ENCODE measurements at places on chromosomes 5 and 9. TPM values are rescaled to one million over a fixed set of nuclear protein-coding genes. Genes with fewer than 3 reads are reported as not detected.

DNA sequence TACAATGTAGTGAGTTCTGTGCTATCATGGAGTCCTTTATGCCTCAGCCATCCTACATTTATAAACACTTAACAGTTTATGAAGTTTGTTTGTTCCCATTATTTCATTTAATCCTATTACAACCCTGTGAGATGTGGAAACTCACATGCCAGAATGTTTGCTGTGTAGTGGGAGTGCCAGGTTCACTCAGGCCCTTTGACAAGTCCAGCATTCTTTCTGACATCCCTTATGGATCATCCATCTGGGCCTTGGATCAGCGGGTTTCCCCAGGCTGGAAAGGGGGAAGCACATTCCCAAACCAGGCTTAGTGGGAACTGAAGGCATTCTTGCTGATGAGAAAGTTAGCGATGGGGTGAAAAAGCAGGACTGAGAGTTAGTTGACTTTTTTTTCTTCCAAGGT is 128.1 kb upstream of the OTULINL start:
- no peaks in the 10 kb centered on the region for H3K27me3 ChIP-seq
- H3K4me1 ChIP-seq = peaks cover 50% of the 10 kb centered on the region
- H3K4me3 ChIP-seq = no peak overlapping the region

GRCh38 chr5:137696481-137696880 is 39.4 kb downstream of the KLHL3 start:
- no peaks in the 10 kb centered on the region for H3K4me1 ChIP-seq
- no peaks in the 10 kb centered on the region for H3K36me3 ChIP-seq
- H3K27ac ChIP-seq = no peak overlapping the region
- no peak overlapping the region for H3K4me3 ChIP-seq

GRCh38 chr5:177405805-177406204 is 3.6 kb downstream of the F12 start:
- no peak for DNase-seq
- H3K36me3 ChIP-seq = no peaks in the 10 kb centered on the region
- no peak overlapping the region for H3K27ac ChIP-seq
- H3K4me1 ChIP-seq = 0 out of 2 replicates have a peak, but pooled peaks cover under 1% of the 10 kb centered on the region
- no peak overlapping the region for H3K4me3 ChIP-seq

- no peak overlapping the region for H3K27ac ChIP-seq
- H3K4me1 ChIP-seq = no peaks in the 10 kb centered on the region
- no peaks in the 10 kb centered on the region for H3K36me3 ChIP-seq
- no peaks in the 10 kb centered on the region for H3K27me3 ChIP-seq
These were observed 1535.3 kb downstream of the EFNA5 start for GRCh38 chr5:106135473-106135872.

GRCh38 chr5:139388198-139388821 is 1.4 kb downstream of the MZB1 start:
- DNase-seq = no peak
- H3K4me1 ChIP-seq = no peaks in the 10 kb centered on the region
- no peaks in the 10 kb centered on the region for H3K27me3 ChIP-seq
- no peak overlapping the region for H3K4me3 ChIP-seq
- H3K27ac ChIP-seq = no peak overlapping the region
- no peaks in the 10 kb centered on the region for H3K36me3 ChIP-seq

DNA sequence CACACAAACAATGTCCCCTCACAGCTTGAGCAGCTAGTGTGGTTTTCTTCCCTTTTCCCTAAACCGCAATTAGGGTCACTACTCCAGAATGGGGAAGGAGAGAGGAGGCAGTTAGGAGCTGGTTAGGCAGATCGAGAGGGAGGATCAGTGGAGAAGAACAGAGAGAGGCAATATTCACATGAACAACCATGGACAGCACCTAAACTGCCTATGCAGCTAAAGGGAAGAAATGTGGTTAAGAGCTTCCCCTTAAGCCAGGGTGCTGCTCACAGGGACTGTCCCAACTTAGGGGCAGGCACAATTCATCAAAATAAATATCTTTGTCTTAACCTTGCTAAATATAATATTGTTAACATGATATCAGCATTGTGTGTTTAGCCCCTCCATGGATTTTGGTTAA is 359.3 kb upstream of the CDH18 start:
- no peak for DNase-seq
- H3K27me3 ChIP-seq = no peaks in the 10 kb centered on the region
- H3K4me1 ChIP-seq = no peaks in the 10 kb centered on the region
- H3K4me3 ChIP-seq = no peak overlapping the region

Gene SLC4A9
- total RNA-seq = not detected

Gene SLC25A48
- total RNA-seq = not detected

Gene NCS1
- total RNA-seq = 86.2 TPM

Gene FBXL17
- total RNA-seq = 7.1 TPM

Gene PCDHGA2
- total RNA-seq = 0.71 TPM

Gene SPATA31E1
- not detected for total RNA-seq

GRCh38 chr9:122835313-122835731 is 6.9 kb upstream of the PDCL start:
- no peak overlapping the region for H3K27ac ChIP-seq
- no peaks in the 10 kb centered on the region for H3K36me3 ChIP-seq
- no peaks in the 10 kb centered on the region for H3K27me3 ChIP-seq
- no peak overlapping the region for H3K4me3 ChIP-seq

Gene TAF1L
- total RNA-seq = not detected

DNA sequence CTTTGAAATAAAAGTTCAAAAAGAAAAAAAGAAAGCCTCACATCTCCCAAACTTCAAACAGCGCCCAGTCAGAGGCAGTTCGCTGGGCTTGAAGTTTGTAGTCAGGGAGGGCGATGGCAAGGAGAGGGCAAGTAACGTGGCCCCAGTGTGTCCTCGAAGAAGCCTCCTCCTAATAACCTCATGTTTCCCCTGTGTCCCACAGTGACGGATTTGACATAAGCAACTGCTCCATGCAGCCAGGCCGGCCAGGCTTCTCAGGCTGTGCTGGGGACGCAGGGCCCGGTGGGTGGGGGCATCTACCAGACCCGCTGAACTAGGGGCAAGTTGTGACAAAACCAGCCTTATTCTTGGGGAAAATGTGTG is 172.2 kb downstream of the ERCC6L2 start:
- H3K27ac ChIP-seq = peak overlapping the region; percentile 91
- peaks cover 18% of the 10 kb centered on the region for H3K4me1 ChIP-seq
- H3K36me3 ChIP-seq = no peaks in the 10 kb centered on the region
- H3K27me3 ChIP-seq = no peaks in the 10 kb centered on the region
- H3K4me3 ChIP-seq = peak overlapping the region; percentile 58

DNA sequence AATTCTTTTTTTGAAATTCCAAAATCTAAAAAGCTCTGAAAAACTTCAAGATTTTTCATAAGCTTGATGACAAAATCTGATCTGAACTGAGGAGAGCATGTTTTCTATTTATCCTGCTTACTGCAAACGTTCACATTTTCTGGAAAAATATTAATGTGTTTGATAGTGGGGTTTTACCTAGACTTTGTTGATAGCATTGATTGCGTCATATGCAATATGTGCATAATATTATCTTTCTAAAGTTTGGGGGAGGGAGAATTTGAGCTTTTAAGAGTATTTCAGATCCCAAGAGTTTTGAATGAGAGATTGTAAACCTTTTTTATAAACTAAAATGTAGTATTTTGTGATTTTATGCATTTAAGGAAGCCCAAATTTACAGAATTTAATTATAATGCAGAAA is 62.8 kb upstream of the CDH6 start:
- H3K36me3 ChIP-seq = no peaks in the 10 kb centered on the region
- peaks cover 44% of the 10 kb centered on the region for H3K4me1 ChIP-seq
- no peak for DNase-seq
- H3K27me3 ChIP-seq = no peaks in the 10 kb centered on the region
- H3K4me3 ChIP-seq = no peak overlapping the region
- peak overlapping the region; percentile 98 for H3K27ac ChIP-seq

Gene CDC20B
- total RNA-seq = 0.02 TPM

Gene SHISAL2B
- total RNA-seq = not detected

DNA sequence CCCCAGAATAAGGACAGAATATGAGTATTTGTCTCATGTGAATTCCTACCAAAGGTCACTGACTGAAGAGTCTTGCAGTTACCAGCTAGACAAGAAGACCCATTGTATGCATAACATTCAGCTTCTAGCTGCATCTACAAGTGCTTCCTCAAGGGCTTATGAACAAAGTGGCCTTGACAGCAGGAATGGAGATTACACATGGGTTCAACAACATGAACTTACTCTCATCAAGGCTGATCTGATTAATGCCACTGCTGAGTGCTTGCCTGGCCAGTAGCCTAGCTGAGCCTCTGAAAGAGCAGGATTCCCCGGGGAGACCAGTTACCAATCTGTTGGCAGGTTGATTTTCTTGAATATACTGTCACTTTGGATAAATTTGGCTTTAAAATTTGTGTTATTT is 76.7 kb upstream of the CHD1 start:
- DNase-seq = no peak
- no peaks in the 10 kb centered on the region for H3K4me1 ChIP-seq
- H3K36me3 ChIP-seq = no peaks in the 10 kb centered on the region

Gene C5orf52
- total RNA-seq = not detected

- H3K27ac ChIP-seq = no peak overlapping the region
- no peaks in the 10 kb centered on the region for H3K36me3 ChIP-seq
- DNase-seq = no peak
- no peak overlapping the region for H3K4me3 ChIP-seq
- H3K27me3 ChIP-seq = no peaks in the 10 kb centered on the region
These were observed 185.4 kb downstream of the TTC39B start for GRCh38 chr9:15121630-15122029.

Gene SHC3
- total RNA-seq = not detected

DNA sequence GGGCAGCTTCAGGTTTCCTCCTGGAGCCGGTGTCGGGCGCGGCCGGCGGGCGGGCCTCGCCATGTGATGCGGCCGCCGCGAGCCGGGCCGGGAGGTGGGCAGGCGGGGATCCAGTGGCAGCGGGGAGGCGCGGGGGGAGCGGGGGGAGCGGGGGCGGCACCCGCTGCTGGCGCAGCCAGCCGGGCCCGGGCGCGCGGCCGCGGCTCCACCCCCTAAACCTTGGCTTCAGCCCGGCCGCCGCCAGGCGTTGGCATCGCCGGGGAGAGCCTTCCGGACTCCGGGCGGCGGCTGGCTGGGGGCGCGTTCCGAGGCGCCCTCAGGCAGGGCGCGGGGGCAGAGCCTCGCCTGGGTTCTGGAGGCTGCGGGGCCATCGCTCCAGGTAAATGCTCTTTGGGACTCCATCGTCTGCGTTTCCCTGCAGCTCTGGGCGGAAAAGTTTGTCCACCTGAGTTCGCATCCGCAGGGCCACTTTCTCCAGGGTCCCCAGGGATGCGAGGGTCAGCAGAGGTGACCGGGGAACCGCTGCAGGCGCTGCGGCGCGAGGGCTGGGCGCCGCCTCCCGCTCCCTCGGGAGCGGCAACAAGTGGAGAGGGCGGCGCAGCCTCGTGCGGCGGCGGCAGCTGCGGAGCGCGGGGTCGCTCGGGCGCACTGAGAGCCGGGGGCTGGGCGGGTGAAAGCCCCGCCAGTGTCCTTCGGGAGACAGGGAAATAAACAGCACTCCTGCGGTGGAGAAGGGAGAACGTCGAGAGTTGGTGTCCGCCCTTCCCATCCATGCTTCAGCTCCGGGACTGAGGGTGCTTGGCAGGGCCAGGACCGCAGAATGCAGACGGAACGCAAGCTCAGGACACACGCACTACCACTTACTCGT is at the start of gene ARHGEF28:
Gene ARHGEF28 (plus strand): TSS at position 253 of the 868 bp plus-strand sequence. CDS start 58,656 bp downstream, outside the sequence.
- H3K27ac ChIP-seq = peak within 1 kb of the TSS; percentile 48
- peak within 1 kb of the TSS; percentile 78 for H3K4me3 ChIP-seq
- DNase-seq = peak; percentile 75
- H3K4me1 ChIP-seq = no peaks in the 10 kb centered on the region

GRCh38 chr9:6096821-6097220 is 81.4 kb upstream of the RANBP6 start:
- no peak for DNase-seq
- no peaks in the 10 kb centered on the region for H3K36me3 ChIP-seq
- H3K27ac ChIP-seq = no peak overlapping the region
- no peaks in the 10 kb centered on the region for H3K4me1 ChIP-seq
- H3K27me3 ChIP-seq = no peaks in the 10 kb centered on the region

GRCh38 chr5:115343855-115344254 is 47.4 kb upstream of the CCDC112 start:
- no peak for DNase-seq
- peaks cover 7% of the 10 kb centered on the region for H3K4me1 ChIP-seq
- H3K4me3 ChIP-seq = no peak overlapping the region
- no peak overlapping the region for H3K27ac ChIP-seq
- H3K36me3 ChIP-seq = no peaks in the 10 kb centered on the region
- H3K27me3 ChIP-seq = no peaks in the 10 kb centered on the region

Gene IL5
- total RNA-seq = not detected

Gene CD180
- total RNA-seq = not detected

DNA sequence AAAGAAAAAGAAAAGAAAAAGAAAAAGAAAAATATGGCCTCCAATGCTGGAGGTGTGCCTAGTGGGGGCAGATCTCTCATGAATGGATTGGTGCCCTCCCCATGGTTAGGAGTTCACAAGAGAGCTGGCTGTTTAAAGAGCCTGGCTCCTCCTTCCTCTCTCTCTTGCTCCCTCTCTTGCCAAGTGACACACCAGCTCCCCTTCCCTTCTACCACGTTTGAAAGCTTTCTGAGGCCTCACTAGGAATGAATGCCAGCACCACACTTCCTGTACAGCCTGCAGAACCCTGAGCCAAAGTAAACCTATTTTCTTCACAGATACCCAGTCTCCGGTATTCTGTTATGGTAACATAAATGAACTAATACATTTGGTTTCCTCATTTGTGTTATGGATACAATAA is 14.4 kb upstream of the GALNT10 start:
- H3K27me3 ChIP-seq = peaks cover 7% of the 10 kb centered on the region
- no peak overlapping the region for H3K27ac ChIP-seq
- no peak overlapping the region for H3K4me3 ChIP-seq

Gene RAPGEF6
- total RNA-seq = 22.8 TPM
